ENCODE measurements at places on chromosomes 1 and 21.

DNA sequence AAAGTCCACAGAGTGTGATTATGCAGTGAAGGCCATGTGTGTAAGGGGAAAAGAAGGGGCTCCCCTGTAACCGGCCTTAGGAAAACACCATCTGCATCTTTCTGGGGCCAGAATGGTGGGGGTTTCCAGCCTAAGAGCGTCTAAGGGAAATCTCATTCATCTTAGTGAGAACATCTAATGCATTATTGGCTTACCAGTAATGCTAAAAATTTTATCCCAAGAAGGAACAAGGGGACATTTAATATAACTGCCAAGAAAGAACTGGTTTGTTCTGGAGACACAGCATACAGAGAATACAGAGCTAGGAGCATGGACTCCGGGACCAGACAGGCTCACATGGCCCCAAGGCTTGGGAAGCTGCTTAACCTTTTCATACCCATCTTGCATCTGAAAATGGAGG, 58.3 kb upstream of the DSCAM start:
- no peak for DNase-seq

DNA sequence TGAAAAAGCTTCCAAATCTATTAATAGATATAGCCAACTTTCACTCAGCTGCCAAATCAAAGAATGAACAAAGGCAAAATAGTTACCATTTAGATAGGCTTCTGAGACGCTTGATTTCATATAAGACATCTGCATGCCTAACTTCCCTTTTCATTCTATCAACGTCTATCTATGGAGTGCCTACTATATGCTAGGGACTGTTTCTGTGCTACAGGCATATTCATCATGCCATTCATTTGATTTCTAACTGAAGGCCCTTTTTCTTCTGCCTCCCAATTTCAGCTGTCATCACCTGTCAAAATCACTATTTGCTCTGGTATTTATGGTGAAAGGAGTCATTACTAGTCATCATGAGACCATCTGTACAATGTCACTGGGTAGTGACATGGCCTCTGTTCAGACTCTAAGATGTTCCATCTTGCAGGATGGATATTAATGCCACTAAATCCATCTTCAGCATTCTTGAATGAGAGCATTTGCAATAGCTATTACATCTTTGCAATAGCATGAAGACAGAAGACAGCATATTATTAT, 4.3 kb upstream of the KRTAP13-1 start:
- DNase-seq: no peak

DNA sequence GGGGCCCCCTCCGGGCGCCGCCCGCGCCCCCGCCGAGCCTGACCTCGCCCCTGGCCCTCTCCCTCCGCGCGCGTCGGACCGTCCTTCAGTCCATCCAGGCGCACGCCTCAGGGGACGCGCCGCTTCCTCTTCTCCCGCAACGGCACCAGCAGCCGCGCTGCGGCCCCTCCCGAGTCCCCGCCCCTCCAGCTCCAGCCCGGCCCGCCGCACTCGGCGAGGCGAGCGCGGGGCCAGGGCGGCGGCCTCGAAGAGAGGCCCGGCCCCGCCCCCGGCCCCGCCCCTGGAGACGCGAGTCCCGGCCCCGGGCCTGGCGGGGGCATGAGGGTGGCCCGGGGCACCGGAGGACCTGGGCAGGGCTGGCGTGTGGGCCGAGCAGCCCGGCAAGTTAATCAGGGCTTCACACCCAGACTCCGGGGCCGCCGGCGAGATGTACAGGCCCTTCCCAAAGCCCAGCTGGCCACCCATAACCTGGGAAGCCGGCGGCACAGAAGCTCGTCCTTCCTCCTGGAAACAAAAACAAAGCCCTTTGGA, at the start of gene IGSF3:
Gene IGSF3 (minus strand): TSS at position 159 of the 531 bp plus-strand sequence. CDS start 1,407 bp downstream, outside the sequence.
- DNase-seq: no peak

DNA sequence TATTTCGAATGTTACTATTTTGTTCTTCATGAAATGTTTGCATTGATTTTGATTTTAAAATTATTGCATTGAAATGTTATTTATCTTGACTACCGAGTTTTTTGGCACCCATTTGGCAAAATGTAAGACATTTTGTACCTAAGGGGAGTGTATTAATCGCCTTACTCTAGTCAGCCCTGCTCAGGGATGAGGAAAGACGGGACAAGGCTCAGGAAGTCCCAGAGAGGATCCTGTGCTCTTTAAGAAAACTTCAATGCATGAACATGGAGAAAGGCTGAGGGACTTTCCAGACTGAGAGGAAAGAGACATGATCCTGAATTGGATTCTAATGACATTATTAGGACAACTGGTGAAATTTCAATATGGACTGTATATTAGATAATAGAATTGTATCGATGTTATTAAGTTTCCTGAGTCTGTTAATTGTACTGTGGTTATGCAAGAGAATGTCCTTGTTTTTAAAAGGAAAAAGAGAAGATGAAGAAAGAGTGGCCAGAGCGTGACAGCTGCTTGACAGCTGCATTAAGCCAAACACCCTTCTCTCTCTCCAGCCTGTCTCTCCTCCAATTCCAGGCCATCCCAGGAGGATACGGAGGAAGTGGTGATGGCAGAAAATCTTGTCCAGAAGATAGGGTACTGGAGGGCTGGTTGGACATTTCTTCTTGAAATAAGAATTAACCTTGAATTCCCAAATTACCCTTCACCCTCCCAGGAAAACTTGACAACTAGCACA, 66.0 kb downstream of the PLEKHA6 start:
- DNase-seq: no peak

GRCh38 chr1:13760921-13761320, 60.9 kb downstream of the PRDM2 start:
- no peak for DNase-seq

GRCh38 chr1:174393885-174394284, 53.9 kb upstream of the GPR52 start:
- DNase-seq: no peak

- no peak for DNase-seq
Observed at GRCh38 chr1:102262994-102263393, 266.3 kb upstream of the OLFM3 start.
